Stimulated activated CD4-positive, alpha-beta T cell treated with anti-CD3 and anti-CD28 coated beads, TNF-alpha, amount 100 ng/mL, for 24 hours (primary cell): ENCODE measurements at places on chromosomes 11 and 22.

DNA sequence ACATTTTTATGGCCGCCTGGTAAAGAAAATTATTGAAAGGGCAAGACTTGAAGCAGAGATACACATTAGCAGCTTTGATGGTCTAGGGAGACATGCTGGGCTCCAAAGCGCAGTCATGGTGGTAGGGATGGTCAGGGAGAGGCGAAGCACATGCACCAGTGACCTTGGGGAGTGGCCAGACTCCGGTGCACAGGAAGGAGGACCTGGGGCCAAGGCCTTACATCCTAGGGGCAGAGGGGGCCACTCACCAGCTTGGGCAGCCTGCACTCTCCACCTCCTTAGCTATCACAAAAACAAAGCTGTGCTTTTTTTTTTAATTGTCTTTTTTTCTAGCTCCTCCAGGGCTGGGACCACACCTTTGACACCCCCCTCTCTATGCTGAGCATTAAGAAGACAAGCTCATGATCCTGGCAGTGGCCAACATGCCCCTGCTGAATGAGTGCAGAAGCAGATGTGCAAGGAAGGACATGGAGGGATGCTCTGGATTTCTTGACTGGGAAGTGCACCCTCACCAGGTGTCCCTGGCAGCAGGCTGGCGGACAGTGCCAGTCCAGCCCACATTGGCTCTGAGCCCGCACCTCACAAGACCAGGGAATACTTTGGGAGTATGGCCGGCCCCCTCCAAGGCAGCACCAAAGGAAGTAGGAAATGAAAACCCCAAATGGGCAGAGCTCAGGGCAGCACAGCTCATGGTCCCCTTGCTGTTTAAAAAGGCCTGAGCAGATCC, 619.9 kb downstream of the TBC1D22A start:
- DNase-seq, result no peak

GRCh38 chr11:118887206-118887605, 3.5 kb downstream of the CXCR5 start:
- DNase-seq, result no peak

DNA sequence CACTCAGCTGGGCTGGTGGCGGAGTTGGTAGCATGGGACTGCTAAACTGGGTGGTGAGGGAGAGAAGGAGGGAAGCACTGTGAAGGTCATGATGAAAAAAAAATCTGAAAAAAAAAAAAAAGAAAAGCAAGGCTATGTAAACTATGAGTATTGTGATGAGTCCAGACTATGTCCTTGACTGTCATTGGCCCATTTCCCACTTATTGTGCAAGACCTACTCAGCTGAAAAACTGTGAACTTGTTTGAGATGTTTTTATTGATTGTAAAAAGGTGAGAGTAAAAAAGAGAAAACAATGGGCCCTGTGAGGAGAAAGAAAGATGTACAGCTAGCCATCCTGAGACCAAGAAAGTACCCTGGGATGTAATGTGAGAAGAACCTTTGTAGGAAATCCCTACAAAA, 798.4 kb upstream of the TENM4 start:
- DNase-seq, result no peak

DNA sequence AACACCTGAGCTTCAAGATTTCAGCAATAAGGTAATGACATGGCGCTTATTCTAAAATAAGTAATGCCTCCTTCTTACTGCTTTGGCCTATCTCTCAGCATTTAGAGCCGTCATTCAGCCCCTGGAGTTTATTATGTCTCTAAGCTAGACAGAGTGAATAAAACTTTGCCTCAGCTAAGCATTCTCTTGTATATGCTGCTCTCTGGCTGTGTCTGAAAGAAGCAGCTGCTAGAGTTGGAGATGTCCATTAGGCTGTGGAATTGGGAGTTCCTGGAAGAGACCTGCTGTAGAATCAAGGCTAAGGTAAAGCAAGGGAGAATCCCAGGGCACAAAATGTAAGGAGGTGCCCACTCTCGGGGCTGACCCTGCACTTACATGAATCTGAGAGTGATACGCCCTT, 35.5 kb upstream of the TTC12 start:
- no peak for DNase-seq

DNA sequence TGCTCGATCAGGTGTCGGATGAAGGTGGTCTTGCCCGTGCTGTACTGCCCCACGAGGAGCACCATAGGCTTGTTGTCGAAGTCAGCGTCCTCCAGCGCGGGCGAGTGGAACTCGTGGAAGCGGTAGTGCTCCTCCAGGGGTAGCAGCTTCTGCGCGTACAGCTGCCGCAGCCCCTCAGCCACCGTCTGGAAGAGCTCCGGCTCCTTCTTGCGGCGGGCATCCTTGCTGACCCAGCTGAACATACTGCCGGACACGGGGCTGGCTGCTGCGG, 263 bp downstream of the EHD1 start:
- DNase-seq, result no peak

DNA sequence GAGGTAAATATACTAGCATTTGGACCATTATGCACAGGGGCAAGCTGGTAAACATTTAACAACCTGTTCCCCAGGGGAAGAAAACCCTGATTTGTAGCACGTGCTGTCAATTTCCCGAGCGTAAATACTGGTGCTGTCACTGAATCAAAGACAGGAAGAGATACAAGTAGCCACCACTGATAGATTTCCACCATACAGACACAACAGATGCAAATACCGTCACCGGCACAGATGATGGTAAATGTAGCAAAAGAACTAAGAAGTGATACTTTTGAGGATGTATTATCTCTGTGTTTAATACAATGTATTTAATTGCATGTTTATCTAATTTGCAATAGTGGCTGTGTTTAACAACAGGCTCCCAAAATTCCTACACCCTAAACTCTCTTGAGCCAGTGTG, 39.6 kb downstream of the SHISAL1 start:
- no peak for DNase-seq
